Activated CD8-positive, alpha-beta memory T cell treated with anti-CD3 and anti-CD28 coated beads for 1 hour (primary cell): ENCODE measurements at places on chromosomes 12 and 14.

DNA sequence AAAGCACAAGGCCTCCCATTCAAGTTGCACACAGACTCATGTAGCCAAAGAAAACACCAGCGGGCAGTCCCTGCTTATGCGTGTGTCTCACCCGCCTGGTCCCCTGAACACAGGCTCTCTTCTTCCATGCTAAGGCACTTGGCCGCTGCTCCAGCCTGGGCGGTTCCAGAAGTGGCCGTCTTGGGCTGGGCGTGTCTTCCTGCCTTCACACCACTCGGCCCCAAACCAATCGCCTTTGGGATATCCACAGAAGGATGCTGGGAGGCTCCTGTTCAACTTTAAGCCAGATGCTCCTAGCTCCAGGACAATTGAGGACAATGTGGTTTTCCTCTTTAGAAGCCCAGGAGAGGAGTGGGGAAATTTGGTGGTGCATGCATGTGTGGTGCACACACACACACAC, 2.2 kb downstream of the SCARB1 start:
- DNase-seq, result no peak

DNA sequence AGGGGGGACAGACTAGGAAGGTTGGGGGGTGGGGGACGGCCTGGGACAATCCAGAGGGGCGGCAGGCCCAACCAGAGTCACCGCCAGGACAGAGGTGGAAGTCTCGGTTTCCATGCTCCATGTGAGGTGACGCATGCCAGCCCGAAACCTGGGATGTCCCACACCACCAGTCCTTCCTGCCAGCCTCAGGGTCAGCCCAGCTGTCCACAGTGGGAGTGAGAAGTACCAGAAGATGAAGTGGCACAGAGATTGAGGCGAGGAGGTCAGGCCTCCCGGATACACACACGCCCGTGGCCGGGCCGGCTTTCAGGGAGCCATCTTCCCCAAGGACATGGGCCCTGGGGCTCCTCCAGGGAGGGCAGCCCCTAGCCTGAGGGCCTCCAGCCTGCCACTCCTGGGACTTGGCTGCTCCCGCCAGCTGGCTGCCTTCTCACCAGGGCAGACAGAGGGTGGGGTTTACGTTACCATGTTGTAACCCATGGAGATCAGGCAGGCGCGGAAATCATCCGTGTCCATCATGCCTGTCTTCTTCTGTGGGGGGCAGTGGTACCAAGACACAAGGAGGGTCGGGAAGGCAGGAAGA, 85.2 kb upstream of the ZFP36L1 start:
- DNase-seq, result no peak

DNA sequence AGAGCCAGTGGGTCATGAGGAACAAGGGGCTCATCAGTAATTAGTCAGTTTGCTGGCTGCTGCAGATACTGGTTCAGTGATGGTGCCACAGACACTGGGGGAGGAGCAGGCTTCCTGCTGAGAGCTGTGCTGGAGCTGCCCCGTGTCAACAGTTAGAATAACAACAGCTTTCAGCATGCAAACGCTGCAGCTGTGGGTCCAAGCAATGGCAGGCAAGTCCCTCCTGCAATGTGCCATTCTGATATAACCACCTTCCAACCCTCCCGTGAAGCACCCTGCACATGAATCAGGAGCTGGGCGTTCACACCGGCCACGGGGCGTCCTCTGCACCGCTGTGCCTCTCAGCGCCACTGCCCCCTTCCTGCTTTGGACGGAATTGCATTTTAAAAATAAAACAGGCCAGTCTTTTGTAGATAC, 258.4 kb upstream of the SFSWAP start:
- DNase-seq, result no peak

DNA sequence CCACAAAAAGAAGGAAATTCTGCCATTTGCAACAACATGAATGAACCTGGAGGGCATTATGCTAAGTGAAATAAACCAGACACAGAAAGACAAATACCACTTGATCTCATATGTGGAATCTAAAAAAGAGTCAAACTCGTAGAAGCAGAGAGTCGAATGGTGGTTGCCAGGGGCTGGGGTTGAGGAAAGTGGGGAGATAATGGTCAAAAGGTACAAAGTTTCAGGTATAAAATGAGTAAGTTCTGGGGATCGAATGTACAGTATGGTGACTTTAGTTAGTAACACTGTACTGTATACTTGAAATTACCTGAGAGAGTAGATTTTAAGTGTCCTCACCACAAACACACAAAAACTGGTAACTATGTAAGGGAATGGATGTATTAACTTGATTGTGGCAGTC, 129.4 kb downstream of the PPM1H start:
- DNase-seq, result no peak

- no peak for DNase-seq
Observed at GRCh38 chr14:21509432-21510143, 1.6 kb downstream of the METTL3 start.

DNA sequence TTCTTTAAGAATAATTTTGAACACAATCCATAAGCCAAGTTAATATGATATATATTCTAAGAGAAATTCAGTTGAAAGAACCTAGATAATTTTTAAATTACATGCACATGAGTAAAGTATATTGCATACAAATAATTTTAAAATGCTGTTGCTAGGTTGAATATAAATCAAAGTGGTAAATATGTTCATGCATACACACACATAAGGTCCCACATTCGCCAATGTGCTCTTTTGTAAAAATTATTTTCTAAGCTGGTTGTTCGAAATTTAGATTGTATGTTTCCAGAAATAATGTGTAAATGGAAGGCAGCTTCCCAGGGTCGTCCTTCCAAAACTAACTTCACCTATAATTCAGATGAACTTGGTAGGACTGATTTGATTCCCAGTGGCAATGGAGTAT, 173.7 kb upstream of the CCDC196 start:
- DNase-seq, result no peak

GRCh38 chr12:167959-168600, 45.9 kb downstream of the SLC6A12 start:
- DNase-seq, result no peak

GRCh38 chr14:60301685-60302084, 52.7 kb downstream of the PPM1A start:
- no peak for DNase-seq

GRCh38 chr12:64894827-64895475, 70.5 kb downstream of the TBC1D30 start:
- DNase-seq, result no peak

- no peak for DNase-seq
Observed at GRCh38 chr12:94621662-94622359, 28.5 kb downstream of the TMCC3 start.

- DNase-seq, result no peak
Observed at GRCh38 chr14:53946404-53947093, 10.1 kb downstream of the BMP4 start.

DNA sequence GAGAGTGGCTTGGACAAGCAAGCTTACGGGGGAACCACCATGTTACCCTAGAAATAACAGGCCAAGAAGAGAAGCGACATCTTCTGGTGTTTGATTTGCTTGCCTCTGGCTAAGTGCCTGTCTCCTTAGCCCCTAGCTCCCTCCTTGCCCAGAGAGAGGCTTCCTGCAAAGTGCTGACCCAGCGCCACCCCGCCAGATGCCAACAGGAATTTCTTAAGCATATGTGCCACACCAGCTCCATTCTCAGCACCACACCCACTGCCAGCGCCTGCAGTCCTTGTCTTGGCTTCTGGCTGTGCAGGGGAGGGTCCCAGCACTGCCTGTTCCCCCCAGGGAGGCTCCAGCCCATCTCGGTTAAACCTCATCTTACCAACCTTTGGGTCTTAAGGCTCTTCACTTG, 74.2 kb upstream of the NCOR2 start:
- no peak for DNase-seq

DNA sequence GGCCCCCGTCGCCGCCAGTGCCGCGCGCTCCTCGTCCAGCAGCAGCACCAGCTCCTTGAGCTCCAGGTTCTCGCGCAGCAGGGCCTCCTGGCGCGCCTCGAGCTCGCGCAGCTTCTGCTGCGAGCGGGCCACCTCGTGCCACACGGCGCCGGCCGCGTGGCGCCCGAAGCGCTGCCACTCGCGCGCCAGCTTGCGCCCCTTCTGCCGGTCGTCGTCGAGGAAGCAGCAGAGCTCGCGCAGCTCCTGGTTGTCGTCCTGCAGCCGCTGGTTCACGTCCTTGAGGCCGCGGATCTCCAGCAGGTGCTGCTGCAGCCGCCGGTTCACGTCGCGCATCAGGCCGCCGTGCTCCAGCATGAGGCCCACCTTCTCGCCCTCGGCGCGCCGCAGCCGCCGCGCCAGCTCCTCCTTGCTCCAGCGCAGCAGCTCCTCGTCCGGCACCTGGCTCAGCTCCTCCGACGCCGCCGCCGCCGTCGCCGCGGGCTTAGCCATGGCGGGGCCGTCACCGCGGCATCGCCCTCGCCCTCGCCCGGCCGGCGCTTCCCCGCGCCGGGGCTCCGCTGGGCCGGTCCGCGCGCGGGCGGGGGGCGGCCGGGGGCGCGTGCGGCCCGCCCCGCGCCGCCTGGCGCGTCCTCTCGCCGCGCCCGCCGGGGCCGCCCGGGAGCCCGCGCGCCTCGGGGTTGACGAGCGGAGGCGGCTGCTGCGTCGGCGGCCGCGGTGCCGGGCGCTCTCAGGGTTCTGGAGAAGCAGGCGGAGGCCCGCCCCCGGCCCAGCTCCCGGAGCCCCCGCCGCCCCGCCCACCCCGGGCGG, at the start of gene CCDC85C:
CCDC85C (minus strand) TSS at position 737 of the 807 bp plus-strand sequence; CDS start at position 489, 248 bp downstream.
- DNase-seq, result peak; percentile 13

DNA sequence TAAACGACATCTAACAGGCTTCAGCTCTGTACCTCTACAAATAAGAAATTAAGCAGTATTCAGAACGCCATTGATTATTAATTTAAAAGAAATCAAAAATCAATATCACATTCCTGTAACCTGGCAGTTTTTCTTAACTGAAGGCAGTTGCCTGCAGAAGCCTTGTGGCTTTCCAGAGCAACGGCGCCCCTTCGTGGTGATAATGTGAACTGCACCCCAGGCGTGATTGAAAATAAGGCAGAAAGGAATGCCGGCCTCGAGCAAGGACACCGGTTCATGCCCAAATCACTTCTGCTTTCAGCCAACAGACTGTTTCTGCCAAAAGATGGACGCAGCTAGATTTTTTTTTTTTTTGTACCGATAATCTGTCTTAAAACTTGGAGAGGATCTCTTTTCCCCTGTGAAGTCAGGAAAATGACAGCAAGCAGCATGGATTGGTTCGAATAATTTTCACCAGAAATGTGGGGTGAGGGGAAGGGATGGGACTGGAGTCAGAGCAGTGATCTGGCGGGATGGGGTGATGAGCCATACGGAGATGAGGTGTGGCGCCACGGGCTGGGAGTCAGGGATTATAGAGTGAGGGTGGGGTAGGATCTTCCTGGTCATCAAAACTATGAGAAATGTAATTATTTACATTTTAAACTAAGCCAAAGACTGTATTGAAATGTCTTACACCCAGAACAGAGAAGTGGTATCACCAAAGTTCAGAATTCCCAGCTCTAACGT, 473.0 kb downstream of the DPF3 start:
- peak; percentile 48 for DNase-seq

DNA sequence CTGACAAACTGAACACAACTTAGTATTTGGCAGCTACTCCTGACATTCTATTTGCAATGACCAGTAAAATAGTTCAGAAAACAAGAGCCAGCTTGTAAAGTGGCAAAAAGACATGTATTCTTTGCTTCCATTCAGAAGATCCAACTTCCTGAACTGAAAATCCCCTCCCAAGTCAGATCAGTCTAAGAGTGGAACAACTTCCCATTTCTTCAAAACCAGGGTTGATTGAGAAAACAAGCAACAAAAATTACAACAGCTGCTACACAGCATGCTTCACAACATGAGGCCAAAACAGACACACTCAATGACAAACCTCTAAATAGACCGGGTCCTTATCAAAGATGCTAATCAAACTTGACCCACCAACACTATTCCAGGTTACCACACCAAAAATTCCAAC, 40.3 kb downstream of the CIT start:
- DNase-seq, result no peak

DNA sequence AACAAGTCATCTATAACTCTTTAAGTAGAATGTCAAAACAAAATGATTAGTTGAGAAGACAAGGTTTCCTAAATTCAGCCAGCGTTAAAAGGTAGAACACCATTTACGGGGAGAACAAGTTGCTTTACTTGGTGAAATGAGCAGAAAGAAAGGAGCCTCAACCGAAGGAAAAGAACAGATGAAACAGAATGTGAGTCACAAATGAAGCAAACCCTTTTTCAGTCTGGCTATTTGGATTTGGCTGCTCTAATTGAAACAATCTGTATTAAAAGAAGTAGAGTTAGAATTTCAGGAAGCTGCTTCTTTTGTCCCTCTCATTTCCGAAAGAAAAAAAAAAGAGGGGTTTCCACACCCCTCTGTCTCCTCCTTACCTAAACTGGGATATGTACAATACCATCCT, 34.6 kb downstream of the CEP128 start:
- no peak for DNase-seq

DNA sequence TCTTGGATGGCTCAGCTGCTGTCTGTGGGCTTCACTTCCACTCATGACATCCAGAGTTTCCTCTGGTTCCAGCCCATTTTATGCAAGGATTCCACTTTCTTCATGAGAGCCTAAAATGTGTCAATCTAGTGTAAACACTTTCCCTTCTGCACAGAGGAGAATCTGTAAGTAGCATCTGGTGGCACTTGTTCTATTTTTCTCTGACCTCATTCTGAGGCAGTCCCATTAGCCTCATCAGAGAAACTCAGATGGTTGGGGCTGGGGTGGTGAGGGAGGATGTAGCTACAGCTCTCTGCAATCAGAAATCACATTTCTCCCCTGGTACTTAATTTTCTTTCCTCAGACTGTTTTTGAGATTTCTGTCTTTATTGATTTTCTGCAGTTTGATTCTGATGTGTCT, 81.6 kb downstream of the PRMT8 start:
- no peak for DNase-seq

- no peak for DNase-seq
Observed at GRCh38 chr12:93978553-93978952, 169.8 kb upstream of the PLXNC1 start.

DNA sequence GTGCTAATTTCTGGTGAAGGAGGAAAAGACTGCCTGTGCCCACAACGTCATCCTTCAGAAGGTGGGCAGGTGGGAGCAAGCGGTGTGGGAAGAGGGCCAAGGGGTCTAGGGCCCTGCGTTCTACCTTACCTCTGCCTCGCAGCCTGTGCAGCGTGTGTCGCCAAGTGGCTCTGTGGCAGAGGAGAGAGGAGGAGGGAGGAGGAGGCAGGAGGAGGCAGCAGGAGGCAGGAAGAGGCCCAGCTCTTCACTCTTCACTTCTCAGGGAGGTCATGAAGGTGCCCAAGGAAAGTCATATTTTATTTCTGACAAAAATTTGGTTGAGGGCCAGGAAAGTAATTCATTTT, 177.9 kb downstream of the MYRFL start:
- DNase-seq, result no peak

- DNase-seq, result no peak
Observed at GRCh38 chr12:17020765-17021164, 414.8 kb upstream of the LMO3 start.

- DNase-seq, result no peak
Observed at GRCh38 chr12:41120211-41120610, 67.9 kb upstream of the PDZRN4 start.

GRCh38 chr14:21041676-21042433, at the start of gene RNASE7:
Gene RNASE7 (plus strand): TSS chr14:21042362. CDS start chr14:21042993, 631 bp downstream.
- no peak for DNase-seq
